Metanephros (tissue), 2 donors: ENCODE measurements at places on chromosomes 12 and 14. TPM values are rescaled to one million over a fixed set of nuclear protein-coding genes. Genes with fewer than 3 reads are reported as not detected.

The C1RL gene
- total RNA-seq, result 67.3 TPM

The COPZ1 gene
- 148 TPM for total RNA-seq

The SLC6A12 gene
- 15.2 TPM for total RNA-seq

The IFNG-AS1 gene
- total RNA-seq, result 0.70 TPM

The DIO2 gene
- total RNA-seq, result 4.4 TPM

The TBX3 gene
- total RNA-seq, result 87.9 TPM

The ANG gene
- 5.1 TPM for total RNA-seq

The ADGRD1 gene
- 16.8 TPM for total RNA-seq

The CABP1 gene
- total RNA-seq, result 1.9 TPM

The TIGAR gene
- 2.1 TPM for total RNA-seq

The RNASE12 gene
- not detected for total RNA-seq

The NEUROD4 gene
- total RNA-seq, result not detected

The CATSPERB gene
- total RNA-seq, result 0.99 TPM

The TMEM233 gene
- total RNA-seq, result 1.8 TPM

The SYCP3 gene
- 0.12 TPM for total RNA-seq

The HAL gene
- 1.7 TPM for total RNA-seq

The DCN gene
- 388 TPM for total RNA-seq

The ADSS1 gene
- total RNA-seq, result 31.2 TPM

The KCNA1 gene
- total RNA-seq, result 0.99 TPM

The PTGER2 gene
- 8.3 TPM for total RNA-seq

The OR6C2 gene
- total RNA-seq, result not detected

The LAG3 gene
- 0.47 TPM for total RNA-seq

The PRB3 gene
- total RNA-seq, result not detected

The FGF23 gene
- total RNA-seq, result 0.06 TPM

The THTPA gene
- 23.4 TPM for total RNA-seq

The STX2 gene
- total RNA-seq, result 16.2 TPM

The CACNB3 gene
- 24.8 TPM for total RNA-seq

The GRIN2B gene
- 4.4 TPM for total RNA-seq

The TEX22 gene
- total RNA-seq, result 0.23 TPM

The OVCH1 gene
- 0.41 TPM for total RNA-seq

The SP1 gene
- total RNA-seq, result 67.6 TPM
